Glomerular endothelial cell (primary cell): ENCODE measurements at places on chromosomes 3 and 15. TPM values are rescaled to one million over a fixed set of nuclear protein-coding genes. Genes with fewer than 3 reads are reported as not detected.

DNA sequence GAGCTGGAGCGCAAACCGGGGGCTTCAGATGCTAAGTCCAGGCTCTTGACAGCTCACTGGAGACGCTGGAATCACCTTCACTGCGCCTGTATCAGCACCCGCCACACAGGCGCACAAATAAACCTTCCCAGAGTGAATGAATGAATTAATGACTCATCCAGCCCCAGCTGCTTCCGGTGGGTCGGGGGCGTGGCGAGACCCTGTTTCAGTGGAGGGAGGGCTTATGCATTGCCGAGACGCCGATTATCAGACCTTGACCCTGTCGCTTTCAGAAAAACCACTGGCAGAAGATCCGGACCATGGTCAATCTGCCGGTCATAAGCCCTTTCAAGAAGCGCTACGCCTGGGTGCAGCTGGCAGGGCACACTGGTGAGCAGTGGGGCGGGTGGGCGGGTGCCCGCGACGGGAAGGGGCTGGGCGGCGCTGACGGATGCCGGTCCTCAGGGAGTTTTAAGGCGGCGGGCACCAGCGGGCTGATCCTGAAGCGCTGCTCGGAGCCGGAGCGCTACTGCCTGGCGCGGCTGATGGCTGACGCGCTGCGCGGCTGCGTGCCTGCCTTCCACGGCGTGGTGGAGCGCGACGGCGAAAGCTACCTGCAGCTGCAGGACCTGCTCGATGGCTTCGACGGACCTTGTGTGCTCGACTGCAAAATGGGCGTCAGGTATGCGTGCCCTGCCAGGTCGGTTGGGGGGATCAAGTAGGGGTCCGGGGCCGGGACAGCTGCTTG lies 7.7 kb downstream of the ITPKA start:
- DNase-seq: no peak

HYAL1 gene
- 0.73 and 1.2 TPM in 2 replicates for total RNA-seq

DNA sequence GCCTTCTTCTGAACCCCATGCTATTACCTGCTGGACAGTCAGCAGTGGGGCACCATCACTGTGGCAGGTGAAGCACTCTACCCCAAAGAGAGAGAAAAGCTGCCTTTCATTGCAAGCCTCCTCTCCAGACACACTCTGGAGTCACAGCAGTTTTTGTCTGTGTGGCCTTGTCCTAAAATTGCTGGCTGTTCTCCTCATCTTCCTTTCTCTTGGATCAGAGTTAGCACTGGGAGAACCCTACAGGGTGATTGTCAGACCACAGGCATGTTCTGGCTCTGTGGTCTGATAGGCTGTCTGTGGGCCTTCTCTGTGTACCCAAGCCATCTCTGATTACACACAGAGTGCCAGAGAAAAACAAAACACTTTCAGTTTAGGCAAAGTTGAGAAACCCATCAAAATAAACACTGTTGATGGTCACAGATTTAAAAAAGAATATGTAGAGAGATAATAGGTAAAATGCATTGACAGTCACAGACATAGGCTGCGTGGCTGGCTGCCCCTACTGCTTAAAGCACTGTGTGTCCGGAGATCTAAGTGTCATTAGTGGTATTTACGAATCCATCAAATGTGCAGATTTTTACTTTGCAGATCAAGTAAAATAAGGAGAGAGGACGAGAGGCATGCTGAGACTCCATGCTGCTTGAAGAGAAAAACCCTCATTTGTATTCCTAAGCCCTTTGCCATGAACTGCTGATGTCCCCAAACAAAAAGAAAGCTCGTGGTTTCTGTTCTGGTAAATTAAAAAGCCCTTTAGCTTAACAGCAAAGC lies 689.9 kb downstream of the TUSC7 start:
- no peak for DNase-seq

PFN2 gene
- 76.2 and 94.9 TPM in 2 replicates for total RNA-seq

DNA sequence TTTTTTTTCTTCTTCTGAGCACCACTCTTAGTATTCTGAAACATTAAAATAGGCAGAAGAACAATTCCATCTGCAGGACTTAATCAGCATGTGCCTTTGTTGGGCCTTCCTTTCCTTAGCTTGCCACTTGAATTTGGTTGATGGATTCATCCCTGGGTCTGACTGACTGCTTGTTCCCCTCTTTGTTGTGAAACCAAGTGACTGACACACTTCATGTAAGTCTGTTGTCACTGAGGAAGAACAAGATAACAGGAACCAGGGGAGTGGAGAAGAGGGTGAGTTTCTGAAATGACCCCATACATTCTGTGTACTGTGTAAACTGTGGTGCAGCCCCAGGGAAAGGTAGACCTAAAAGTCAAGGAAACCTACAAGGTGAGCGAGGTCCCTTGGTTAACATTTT lies 188.7 kb upstream of the TBC1D5 start:
- no peak for DNase-seq

DNA sequence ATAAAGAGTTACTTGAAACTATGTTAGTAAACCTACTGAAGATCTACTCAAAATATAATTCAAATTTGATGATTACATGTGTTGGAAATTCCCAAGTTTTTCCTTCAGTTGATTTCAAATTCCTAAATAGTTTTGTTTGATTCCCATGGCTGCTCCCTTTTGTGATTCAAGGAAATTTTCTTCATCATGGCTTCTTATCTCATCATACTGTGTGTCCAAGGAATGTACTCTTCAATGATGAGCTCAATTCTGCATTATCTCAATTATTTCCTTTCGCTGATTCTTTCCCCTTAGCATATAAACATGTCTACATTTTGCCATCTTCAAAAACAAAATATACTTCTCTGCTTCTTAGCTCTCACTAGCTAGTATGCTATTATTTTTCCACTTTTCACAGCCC lies 460.4 kb upstream of the NAALADL2 start:
- no peak for DNase-seq

GRCh38 chr15:68373028-68373427 lies 58.9 kb downstream of the ITGA11 start:
- DNase-seq: no peak

- no peak for DNase-seq
These were observed 264.2 kb upstream of the LRRC3B start for GRCh38 chr3:26358405-26358804.

DNA sequence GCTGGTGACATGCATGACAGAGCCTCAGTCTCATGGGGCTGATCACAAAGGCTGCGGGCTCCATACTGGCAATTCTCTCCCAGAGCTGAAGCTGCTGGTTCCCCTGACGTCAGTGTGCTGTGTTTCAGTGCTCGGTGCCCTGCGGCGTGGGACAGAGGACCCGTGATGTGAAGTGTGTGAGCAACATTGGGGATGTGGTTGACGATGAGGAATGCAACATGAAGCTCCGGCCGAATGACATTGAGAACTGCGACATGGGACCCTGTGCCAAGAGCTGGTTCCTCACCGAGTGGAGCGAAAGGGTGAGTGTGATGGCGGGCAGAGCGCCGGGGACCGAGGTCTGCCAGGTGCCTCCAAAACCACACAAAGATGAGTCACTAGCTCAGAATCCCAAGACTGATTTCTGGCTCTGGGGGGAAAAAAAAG lies 62.0 kb upstream of the NR2E3 start:
- DNase-seq: no peak

TRH gene
- not detected in 2 replicates for total RNA-seq

DNA sequence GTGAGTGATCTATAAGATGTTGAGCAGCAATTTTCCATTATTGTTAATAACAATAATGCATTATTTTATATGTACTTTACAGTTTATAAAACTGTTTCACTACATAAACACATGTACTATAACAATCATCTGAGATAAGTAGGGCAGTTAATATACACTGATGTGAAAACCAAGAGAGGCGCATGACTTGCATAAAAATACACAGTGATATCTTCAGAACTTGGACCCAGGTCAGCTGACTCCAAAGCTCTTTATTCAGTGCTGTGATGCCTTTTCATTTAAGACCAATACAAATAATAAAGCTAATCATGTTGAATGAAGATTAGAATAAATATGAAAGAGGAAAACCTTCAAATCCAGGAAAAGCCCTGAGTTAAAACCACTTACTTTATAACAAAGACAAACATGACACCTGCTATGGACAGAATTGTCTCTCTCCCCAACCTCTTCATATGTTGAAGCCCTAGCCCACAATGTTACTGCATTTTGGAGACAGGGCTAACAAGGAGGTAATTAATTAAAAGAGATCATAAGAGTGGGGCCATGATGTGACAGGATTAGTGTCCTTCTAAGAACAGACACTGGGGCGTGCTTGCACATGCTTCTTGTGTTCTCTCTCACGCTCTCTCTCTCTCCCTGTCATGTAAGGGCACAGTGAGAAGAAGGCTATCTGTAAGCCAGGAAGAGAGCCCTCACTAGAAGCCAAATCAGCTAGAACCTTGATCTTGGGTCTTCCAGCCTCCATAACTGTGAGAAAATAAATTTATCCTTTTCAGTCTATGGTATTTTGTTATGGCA lies 55.8 kb upstream of the TSPAN3 start:
- DNase-seq: no peak

CYP8B1 gene
- total RNA-seq: not detected in 2 replicates

- no peak for DNase-seq
These were observed 290.0 kb downstream of the TLE3 start for GRCh38 chr15:69807721-69808120.

GRCh38 chr15:40105517-40106202 lies 3.0 kb downstream of the BMF start:
- DNase-seq: no peak

- no peak for DNase-seq
These were observed 229.3 kb downstream of the MINAR1 start for GRCh38 chr15:79661411-79661810.

SGO1 gene
- total RNA-seq: 1.7 and 4.3 TPM in 2 replicates

GRCh38 chr3:103629391-103629790 lies 1194.6 kb downstream of the ZPLD1 start:
- no peak for DNase-seq

ANKUB1 gene
- total RNA-seq: not detected in 2 replicates

- no peak for DNase-seq
These were observed 33.2 kb upstream of the GOLGA8B start for GRCh38 chr15:34616613-34617012.

DNA sequence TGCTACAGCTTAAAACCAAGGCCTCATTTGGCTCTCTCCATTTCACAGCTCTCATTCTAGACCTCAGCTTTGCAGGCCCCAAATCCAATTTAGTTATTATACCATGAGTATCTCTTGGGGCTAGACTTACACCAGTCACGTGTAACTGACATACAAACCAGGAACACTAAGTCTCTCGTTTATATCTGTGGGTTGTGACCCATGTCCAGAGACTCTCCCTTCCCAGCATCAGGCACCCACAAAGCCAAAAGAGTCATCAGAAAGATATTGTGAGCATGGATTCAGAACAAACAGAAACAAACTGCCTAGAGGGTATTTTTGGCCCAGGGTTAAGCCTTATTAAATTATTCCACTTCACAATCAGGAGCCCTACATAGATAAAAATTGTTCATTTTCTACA lies 5.6 kb upstream of the CCDC13 start:
- DNase-seq: no peak

- DNase-seq: no peak
These were observed 292 bp downstream of the USP4 start for GRCh38 chr3:49339581-49339940.

DNA sequence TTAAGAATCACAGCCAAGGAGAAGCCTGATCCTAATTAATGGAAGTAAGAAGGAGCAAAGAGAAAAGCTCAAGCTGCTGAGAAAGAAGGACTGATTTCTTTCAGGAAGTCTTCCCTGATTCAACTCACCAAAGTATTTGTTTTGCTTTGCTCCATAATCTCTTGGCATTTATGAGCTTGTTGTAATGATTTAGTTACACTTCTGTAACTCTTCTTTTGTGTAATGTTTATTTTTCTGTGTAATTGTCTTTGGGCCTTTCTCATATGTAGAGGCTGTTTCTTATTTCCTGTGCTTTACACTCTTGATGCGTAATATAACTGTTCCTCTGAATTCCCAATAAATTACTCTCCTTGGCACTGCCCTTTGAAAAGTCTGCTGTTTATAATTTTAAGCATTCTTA lies 80.0 kb downstream of the COL6A5 start:
- no peak for DNase-seq

DNA sequence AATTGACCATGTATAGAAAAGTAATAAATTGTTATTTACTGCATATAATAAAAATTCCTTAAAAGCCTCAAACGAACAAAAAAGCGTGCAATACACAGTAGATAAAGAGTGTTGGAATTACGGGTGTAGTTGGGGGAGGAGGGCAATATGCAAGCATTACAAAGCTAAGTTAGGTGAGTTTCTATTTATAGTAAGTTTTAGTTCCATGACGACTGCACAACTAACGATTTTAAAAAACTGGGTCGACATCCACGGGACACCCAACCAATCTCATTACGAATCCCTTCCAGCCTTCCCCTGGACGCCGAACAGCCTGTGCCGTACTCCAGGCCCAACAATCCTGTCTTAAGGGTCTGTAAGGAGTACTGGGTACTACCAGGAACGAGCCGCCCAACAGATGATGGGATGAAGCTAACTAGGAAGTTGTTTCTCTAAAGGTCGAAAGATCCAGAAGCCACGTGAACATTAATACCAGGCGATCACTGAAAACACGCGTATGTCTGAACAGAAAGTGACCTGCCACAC lies 677 bp downstream of the POLQ start:
- DNase-seq: no peak

- DNase-seq: no peak
These were observed 750.6 kb downstream of the AGBL1 start for GRCh38 chr15:86830304-86830703.

DNA sequence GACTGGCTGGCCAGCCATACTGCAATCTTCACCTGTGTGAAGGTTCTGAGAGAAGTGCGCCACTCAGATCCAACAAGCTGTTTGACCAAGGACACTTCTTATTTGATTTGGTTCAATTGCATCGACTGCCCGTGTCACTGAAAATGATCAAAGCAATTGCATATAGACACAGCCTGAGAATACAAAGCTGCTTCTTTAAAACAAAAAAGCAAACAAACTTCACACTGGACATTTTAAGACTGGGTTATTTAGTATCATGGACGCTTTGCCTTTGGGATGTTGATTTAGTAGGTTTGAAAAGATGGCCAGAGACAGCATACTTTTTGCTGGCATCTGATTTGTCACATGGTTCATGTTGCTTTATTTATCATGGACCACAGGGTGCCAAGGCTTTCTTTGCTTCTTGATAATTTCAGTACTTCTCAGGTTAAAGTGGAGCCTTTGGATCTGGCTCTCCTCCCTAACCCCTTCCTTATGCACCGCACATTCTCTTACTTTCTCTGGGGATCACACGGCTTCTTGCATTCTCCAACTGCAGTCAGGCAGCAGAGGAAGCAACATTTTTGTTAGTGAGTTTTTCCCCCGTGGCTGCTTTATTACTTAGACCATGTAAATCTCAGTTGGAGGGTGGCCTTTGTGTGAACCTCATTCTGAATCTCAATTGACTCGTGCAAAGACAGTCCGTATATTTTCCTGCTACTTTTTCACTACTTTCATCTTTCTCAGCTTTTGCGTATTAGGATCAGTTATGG lies 151.0 kb downstream of the CD47 start:
- DNase-seq: no peak
